Endothelial cell of umbilical vein (primary cell): ENCODE measurements at places on chromosomes 12 and 14. TPM values are rescaled to one million over a fixed set of nuclear protein-coding genes. Genes with fewer than 3 reads are reported as not detected.

TMEM63C gene
- not detected in 2 replicates for total RNA-seq

NXPH4 gene
- total RNA-seq = not detected in 2 replicates

DNA sequence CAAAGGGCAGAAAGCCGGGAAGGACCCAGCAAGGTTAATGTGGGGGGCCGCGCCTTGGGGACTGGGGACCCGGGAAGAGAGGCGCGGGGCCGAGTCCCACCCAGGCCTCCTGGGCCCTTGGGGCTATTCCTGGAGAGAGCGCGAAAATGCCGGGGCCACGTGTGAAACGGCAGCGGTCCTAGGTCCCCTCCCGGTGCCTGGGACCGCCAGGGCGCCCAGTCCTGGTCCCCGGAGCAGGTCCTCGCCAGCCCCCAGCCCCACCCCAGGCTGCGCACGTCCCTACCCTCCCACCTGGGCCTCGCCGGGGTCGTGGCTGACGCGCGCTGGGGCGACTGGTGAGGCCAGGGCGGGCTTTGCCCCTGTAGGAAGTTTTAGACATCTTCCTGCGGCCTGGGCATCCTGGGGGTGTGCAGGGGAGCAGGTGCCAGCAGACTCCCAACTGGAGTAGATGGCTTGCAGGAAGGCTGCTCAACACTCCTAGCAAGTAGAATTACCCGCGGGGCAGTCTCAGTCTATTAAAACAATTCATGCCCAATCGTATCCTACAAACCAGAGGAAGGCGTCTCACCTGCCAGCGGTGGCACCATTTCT, 708 bp downstream of the FAR2 start:
- H3K4me3 ChIP-seq = peak overlapping the region; percentile 75
- H3K27ac ChIP-seq = peak overlapping the region; percentile 91

GRCh38 chr14:66634876-66635275, 126.9 kb downstream of the GPHN start:
- no peaks in the 10 kb centered on the region for H3K27me3 ChIP-seq
- no peaks in the 10 kb centered on the region for H3K36me3 ChIP-seq
- DNase-seq = peak; percentile 26
- no peak overlapping the region for H3K4me3 ChIP-seq
- H3K4me1 ChIP-seq = peaks cover 17% of the 10 kb centered on the region
- no peak overlapping the region for H3K27ac ChIP-seq

- H3K4me1 ChIP-seq = peaks cover 3% of the 10 kb centered on the region
- no peaks in the 10 kb centered on the region for H3K36me3 ChIP-seq
- DNase-seq = no peak
- no peak overlapping the region for H3K4me3 ChIP-seq
- H3K27me3 ChIP-seq = no peaks in the 10 kb centered on the region
- H3K27ac ChIP-seq = no peak overlapping the region
These were observed 196.3 kb downstream of the PPM1H start for GRCh38 chr12:62738616-62739015.

- no peak for DNase-seq
- no peaks in the 10 kb centered on the region for H3K4me1 ChIP-seq
- H3K27me3 ChIP-seq = peaks cover 6% of the 10 kb centered on the region
- H3K27ac ChIP-seq = no peak within 1 kb of the TSS
These were observed at the start of gene TUNAR for GRCh38 chr14:95876761-95877538. Gene TUNAR, plus strand, starts transcription at chr14:95876832.

DNA sequence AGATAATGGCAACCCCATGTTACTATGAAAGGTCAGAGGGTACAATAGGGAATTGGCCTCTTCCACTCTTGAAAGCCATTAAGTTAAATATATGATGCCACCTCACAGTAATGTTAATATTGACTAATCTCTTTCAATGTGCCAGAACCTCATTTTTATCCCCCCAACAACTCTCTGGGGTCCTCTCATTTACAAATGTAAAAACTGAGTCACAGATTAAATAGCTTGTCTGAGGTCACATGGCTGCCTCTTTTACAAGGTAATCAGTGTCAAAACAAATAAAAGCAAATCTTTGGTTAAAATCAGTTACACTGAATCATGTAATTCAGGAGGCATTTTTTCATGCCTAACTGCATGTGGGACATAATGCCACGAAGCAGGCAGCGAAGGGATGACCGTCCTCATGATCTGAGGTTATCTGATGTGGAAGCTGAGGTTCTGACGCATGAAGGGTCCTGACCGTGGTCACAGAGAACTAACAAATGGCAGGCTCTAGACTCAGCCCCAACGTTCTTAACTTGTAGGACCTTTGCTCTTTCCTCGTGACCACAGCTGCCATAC, 78.5 kb downstream of the PTPN21 start:
- H3K4me3 ChIP-seq = no peak overlapping the region
- peaks cover 7% of the 10 kb centered on the region for H3K36me3 ChIP-seq
- H3K27ac ChIP-seq = no peak overlapping the region
- DNase-seq = no peak
- no peaks in the 10 kb centered on the region for H3K4me1 ChIP-seq
- no peaks in the 10 kb centered on the region for H3K27me3 ChIP-seq

DNA sequence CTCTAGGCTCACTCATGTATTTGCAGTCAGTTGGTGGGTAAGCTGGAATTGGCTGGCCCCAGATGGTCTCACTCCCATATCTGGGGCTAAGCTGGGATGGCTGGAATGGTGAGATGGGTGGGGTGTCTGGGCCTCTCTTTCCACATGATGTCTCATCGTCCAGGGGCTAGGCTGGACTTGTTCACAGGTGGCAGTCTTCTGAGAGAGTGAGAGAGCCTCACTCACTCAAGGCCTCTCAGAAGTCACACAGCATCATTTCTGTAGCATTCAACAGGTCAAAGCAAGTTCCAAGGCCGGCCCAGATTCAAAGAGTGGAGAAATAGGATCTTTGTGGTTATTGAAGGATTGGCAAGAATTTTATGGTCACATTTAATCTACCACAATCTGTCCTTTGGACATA, 102.7 kb downstream of the UNC79 start:
- no peaks in the 10 kb centered on the region for H3K4me1 ChIP-seq
- no peak overlapping the region for H3K27ac ChIP-seq
- H3K27me3 ChIP-seq = no peaks in the 10 kb centered on the region
- no peak for DNase-seq
- H3K36me3 ChIP-seq = no peaks in the 10 kb centered on the region

FBRSL1 gene
- total RNA-seq = 75.5 and 79.8 TPM in 2 replicates

GRCh38 chr14:68639000-68639757, 153.7 kb downstream of the ZFP36L1 start:
- H3K27ac ChIP-seq = no peak overlapping the region
- no peaks in the 10 kb centered on the region for H3K27me3 ChIP-seq
- H3K4me1 ChIP-seq = peaks cover 7% of the 10 kb centered on the region
- no peak for DNase-seq
- H3K4me3 ChIP-seq = no peak overlapping the region
- no peaks in the 10 kb centered on the region for H3K36me3 ChIP-seq

DNA sequence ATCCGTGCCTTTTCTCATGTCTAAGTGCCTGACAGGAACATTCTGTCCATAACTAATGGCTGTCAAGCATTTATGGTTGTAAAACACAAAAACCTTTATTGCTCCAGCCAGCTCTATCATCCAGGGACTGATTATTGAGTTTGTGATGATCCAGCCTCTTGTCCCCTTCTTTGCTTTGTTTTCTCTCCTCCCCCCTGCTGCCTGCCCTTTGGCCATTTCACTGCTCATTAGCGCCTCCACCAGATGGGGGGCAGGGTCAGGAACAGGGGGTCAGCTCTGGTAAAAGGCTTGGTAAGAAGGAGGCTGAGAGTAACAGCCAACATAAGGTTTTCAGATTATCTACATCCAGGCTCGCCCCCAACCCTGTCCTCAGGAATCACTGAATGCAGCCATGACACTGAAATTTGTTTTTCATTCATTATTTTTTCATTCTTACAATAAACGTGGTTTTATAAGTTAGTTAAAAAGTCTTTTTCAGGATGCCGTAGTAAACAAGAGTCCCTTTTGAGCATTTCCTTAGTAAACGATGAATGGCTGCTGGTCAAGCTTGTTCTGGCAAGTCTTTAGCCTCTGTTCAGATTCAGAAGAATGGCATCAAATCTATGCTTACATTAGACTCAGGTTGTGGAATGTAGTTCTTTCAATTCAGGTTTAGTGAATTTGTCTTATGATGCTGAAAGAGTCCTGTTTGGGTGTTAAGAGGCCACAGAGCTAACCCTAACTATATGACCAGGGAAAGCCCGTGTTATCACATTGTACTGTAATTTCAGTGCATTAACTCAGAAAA, 21.7 kb downstream of the HMGA2 start:
- no peak overlapping the region for H3K4me3 ChIP-seq
- no peaks in the 10 kb centered on the region for H3K36me3 ChIP-seq
- no peaks in the 10 kb centered on the region for H3K27me3 ChIP-seq

CBLN3 gene
- 5.0 and 8.6 TPM in 2 replicates for total RNA-seq

GRCh38 chr14:31613188-31613587, 52.0 kb downstream of the NUBPL start:
- H3K4me1 ChIP-seq = no peaks in the 10 kb centered on the region
- no peak overlapping the region for H3K27ac ChIP-seq
- H3K36me3 ChIP-seq = no peaks in the 10 kb centered on the region
- DNase-seq = no peak
- no peaks in the 10 kb centered on the region for H3K27me3 ChIP-seq
- no peak overlapping the region for H3K4me3 ChIP-seq

CLEC9A gene
- not detected in 2 replicates for total RNA-seq

- no peak overlapping the region for H3K4me3 ChIP-seq
- H3K27me3 ChIP-seq = no peaks in the 10 kb centered on the region
- no peak for DNase-seq
- H3K4me1 ChIP-seq = no peaks in the 10 kb centered on the region
- no peaks in the 10 kb centered on the region for H3K36me3 ChIP-seq
These were observed 196.6 kb downstream of the GLT1D1 start for GRCh38 chr12:129049917-129050316.
